ENCODE measurements at places on chromosomes 16 and 17.

GRCh38 chr17:336110-337021 is 16.2 kb downstream of the RPH3AL start:
- DNase-seq = no peak

DNA sequence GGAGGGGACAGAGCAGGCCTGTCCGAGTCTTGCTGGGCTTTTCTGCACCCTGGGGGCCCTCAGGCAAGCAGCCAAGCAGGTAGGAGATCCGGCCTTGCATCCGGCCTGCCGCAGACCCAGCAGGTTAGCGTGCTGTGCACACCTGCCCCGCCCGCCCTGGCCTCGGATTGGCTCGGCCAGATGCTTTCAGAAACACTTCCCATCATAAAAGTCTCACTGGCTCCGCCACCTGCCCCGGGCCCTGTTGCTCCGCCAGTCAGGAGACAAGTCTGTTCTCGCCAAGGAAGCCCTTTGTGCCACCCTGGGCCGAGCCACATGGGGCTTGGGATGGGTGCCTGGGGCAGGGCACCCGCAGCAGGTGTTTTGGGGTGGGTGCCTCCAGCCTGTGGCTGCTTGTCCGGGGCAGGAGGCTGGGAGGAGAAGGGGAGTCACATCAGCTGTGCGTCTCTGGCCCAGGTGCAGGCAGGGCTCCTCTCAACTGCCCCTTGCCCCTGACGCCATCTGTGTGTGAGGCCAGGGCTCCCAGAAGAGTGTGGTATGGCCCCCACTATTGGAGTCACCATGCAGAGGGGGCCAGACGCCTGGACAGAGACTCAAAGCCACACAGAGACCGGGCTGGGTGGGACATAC is 228.2 kb upstream of the GSE1 start:
- no peak for DNase-seq

DNA sequence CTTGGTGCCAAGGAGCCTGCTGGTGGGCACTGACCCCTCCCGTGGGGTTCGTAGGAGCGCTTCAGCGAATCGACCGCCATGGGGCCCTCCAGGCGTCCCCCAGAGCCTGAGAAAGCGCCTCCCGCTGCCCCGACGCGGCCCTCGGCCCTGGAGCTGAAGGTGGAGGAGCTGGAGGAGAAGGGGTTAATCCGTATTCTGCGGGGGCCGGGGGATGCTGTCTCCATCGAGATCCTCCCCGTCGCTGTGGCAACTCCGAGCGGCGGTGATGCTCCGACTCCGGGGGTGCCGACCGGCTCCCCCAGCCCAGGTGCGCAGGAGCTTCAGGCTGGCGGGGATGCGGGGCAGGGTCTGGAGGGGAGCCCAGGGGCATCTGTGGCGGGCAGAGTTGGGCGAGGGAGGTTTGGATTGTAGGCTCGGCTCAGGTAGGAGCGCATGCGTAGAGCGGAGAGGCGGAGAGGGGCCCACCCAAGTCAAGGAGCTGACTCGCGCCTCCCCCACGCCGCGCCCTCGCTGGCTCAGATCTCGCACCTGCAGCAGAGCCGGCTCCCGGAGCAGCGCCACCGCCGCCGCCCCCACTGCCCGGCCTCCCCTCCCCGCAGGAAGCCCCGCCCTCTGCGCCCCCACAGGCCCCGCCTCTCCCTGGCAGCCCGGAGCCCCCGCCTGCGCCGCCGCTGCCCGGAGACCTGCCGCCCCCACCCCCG is 19.8 kb downstream of the FMNL1 start:
- DNase-seq = no peak

- DNase-seq = no peak
Measured at GRCh38 chr16:19935694-19936093, 51.0 kb upstream of the GPRC5B start.

- DNase-seq = no peak
Measured at GRCh38 chr17:57811638-57812280, 38.1 kb downstream of the MRPS23 start.

DNA sequence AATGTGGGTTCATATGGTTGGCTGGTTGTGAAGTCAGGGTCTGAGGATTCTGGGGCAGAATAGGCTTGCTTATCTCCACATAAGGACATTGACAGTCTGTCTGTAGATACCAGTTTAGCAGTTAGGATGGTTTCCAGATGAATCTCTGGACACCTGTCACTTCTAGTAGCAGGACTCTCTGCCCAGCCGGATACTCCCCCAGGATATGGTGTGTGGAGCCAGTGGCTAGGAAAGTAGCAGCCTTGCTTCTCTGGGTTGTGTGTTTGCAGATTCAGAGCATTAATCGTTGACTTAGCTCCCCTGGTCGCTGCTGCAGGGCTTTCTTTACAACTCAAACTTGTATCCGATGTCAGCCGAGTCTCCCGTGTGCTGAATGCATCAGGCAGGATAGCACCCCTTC is 45.2 kb downstream of the CLEC16A start:
- DNase-seq = no peak

DNA sequence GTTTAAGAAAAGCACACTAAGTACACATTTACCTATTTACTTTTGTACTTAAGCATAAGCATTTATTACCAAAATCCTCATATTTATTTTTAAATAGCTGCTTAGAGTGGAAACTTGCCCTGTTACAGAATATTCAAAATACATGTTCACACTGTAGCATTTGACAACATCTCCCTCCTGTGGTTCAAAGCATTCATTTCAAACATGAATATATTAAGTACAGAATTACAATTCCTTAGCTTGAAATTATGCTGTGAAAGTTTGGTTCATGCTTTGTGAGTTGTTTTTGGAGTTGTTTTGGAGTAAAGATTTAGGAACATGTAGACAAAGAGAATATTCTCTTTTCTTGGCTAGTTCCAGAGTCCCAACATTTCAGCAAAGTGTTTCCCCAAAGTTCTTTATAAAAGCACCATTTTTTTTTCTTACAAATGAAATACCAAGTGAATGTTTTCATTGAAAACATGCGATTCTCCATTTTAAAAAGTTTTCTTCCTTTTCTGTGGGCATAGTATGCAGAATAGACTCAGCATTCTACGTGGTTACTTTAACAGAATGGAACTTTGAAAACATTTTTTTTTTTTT is 33.2 kb downstream of the TUBD1 start:
- DNase-seq = no peak

- DNase-seq = no peak
Measured at GRCh38 chr17:18382441-18383078, 5.0 kb downstream of the EVPLL start.

GRCh38 chr16:51408357-51408756 is 257.3 kb upstream of the SALL1 start:
- DNase-seq = no peak

DNA sequence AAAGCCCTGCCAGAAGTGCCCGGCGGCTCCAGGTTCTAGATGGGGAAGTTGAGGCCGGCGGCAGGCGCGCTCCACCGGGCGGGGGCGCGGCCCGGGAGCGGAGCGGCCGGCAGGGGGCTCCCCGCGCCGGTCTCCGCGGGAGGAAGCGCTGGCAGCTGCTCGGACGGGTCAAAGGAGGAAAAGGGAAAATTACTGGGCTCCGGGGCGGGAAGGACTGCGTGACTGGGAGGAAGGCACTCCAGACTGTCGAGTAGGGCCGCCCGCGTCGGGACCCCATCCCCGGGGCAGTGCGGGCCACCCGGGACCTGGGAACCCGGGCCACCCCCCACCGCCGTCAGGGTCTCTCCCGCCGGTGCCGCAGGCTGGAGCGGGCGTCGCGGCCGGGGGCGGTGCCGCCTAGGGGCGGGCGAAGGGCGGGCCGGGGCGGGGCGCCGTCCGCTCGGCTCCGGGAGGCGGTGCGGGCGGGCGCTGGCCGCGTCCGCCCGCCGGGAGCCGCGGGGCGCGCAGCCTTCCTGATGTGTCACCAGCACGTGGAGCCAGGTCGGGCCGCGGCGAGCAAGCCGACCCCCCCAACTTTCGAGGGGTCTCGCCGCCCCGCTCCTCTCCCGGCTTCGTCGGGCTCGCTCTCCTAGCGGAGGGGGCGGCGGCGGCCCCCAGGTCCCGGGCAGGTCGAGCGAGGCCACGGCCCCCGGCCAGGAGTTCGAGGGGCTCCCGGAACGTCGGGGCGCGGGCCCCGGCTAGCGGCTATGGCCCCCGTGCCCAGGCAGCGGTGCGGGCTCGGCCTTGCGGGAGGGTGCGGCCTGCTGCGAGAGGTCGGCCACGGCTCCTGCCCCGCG is 167.5 kb downstream of the RAB11FIP4 start:
- peak; percentile 75 for DNase-seq

DNA sequence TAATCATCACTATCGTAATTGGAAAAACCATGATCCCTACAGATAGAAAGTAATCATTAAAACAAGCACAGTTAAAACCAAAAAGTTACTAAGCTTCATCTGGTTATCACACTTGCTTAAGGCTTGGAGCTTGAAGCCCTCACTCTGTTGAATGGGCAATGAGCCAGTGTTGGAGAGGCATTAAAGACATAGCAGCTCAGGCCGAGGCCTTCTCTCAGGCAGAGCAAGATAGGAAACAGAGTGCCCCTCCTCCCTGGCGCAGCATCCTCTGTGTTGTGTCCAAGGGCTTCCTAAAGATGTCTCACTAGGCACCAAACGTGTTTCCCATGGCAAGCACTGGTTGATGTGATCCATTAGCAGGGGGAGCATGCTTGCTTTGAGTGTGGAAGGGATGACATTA is 34.9 kb upstream of the LGALS9 start:
- no peak for DNase-seq

- peak; percentile 21 for DNase-seq
Measured at GRCh38 chr16:11405331-11406176, 60.3 kb downstream of the RMI2 start.

GRCh38 chr16:4538350-4539235 is at the start of gene CDIP1:
CDIP1 (minus strand) TSS chr16:4538773; CDS start chr16:4514130, 24,643 bp downstream.
- DNase-seq = peak; percentile 87

GRCh38 chr17:50259477-50260324 is 14.6 kb upstream of the TMEM92 start:
- no peak for DNase-seq

GRCh38 chr17:1073241-1073962 is 76.5 kb downstream of the TIMM22 start:
- DNase-seq = no peak

GRCh38 chr16:27730661-27731210 is 180.8 kb downstream of the KATNIP start:
- no peak for DNase-seq

GRCh38 chr17:1565877-1566276 is 3.3 kb upstream of the PITPNA start:
- no peak for DNase-seq

DNA sequence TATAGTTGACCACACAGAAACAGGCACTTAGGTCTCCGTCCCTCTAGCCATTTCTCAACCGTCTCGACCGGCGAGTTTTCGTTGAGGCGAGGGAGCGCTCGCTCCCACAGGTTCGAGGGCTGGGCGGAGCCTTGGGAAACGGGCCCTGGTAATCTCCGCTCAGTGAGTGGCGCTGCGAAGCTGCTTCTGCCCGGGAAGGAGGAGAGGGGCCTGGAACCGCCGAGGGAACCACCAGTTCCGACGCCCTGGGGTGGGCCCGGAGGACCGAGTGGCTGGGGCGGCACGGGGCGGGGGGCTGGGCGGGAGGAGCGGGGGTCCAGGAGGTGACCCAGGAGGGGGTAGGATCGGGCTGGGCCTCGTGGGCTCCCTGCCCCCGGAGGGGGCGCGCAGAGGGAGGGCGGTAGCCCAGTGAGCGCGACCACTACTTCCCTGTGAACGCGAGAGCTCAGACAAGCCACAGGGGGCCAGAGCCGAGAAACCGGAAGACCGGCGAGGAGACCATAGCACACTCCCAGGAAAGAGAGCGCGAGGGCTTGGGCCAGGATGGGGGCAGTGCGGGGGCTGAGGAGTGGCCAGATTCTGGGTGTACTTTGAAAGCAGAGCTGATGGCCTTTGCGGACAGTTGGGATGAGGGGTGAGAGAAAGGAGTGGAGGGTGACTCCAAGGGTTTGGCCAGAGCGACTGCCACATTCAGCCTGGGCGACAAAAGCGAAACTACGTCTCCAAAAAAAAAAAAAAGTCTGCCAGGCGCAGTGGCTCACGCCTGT is 29.9 kb upstream of the ARL4D start:
- DNase-seq = no peak

DNA sequence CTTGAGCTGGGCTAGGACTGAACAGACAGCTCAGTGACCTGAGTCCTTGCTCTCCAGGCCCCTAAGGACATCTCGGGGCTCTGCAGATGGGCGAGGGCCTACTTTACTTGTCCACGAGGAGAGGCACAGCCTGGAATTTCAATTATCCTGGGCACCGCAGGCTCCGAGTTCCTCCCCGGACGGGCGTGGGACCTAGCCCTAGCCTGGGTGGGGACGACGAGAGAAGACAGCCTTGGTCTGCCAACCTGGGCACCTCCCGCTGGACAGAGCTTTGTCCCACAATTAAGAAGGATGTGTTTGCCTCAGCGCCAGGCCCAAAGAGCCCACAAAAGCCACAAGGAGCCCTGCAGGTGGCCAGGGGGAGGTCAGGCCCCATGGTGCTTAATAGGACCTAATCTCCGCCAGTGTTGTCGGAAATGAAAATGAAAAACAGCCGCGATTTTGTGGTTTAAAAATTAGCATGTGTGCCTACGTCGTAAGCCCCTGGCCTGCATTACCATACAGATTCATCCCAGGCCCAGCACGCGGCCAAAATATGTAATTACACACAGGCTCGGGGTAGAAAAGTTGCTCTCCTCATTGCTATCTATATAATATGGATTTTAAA is 51.4 kb upstream of the LHX1 start:
- DNase-seq = no peak

DNA sequence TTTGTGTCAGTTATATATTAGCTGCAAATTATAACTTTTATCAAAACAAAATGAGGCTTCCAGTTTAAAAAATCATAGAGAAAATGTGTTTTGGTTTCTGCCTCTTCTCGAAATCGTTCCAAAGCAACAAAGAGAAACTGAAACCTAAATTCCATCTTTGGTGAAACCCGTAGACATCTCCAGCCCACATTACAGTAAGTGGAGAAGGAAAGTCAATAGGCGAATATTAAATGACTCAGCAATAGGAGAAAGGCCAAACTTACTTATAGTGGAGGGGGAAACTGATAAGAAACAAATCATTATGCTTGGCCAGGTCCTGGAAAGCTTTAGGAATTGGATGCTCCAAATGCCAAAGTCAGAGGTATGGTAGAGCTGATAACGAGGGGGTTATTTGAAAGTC is 103.0 kb upstream of the SHISA6 start:
- DNase-seq = no peak

- DNase-seq = no peak
Measured at GRCh38 chr16:27408012-27408601, 6.1 kb downstream of the IL21R start.

DNA sequence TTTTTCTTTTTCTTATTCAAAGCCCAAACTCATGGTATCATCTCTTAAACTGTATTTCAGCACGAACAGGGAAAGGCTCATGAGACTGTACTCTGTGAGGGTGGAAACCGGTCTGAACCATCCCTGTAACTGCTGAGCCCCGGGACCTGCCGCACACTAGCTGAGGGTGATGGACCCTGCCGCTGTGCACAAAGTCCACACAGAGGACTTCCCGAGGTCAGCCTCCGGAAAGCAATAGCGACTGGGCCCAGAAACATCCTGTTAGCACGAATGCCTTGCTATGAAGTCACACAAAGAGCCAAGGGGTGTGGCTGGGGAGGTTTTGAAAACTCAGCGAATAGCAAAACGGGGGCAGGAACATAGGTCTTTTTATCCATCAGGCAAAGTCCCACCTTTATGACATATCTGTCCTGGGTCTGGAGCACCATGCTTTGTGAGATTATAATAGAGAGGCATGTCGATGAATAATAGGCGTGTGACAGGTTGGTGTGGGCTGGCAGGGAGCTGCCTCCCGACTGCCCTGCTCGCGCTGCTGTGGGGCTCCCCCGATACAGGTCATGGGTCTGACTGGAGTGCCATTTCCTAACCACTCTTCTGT is 33.4 kb downstream of the CDK5R1 start:
- no peak for DNase-seq

- DNase-seq = no peak
Measured at GRCh38 chr17:42325026-42325425, 36.7 kb downstream of the STAT5A start.

GRCh38 chr17:68319410-68320162 is 28.3 kb downstream of the ARSG start:
- no peak for DNase-seq

Measured in NCI-H446 (cell line).